Activated T-cell treated with anti-CD3 and anti-CD28 coated beads, Interleukin-2, amount 50 U/mL, for 24 hours (primary cell): ENCODE measurements at places on chromosomes 6 and 20.

- no peak for DNase-seq
Measured at GRCh38 chr20:22667198-22667597, 82.8 kb upstream of the FOXA2 start.

DNA sequence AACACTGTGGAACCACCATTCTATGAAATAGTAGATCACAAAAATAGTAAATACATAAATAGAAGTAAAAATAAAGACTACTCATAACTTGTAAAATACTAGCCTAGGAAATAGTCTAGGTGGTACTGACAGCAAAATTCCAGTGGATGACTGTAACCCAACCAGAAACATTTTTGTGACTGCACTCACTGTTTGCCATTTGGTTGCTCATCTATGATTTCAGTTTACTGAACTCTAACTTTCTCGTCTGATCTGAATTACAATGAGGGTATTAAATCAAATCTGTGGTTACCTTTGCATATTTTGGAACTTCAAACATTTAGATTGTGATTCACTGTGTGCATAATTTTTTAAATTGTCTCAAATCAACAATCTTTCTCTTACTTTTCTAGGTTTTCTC, 151.1 kb downstream of the KHDC1L start:
- no peak for DNase-seq

- DNase-seq: no peak
Measured at GRCh38 chr6:45470131-45470738, 92.5 kb upstream of the SUPT3H start.

- no peak for DNase-seq
Measured at GRCh38 chr20:50279988-50280850, 89.6 kb downstream of the CEBPB start.

DNA sequence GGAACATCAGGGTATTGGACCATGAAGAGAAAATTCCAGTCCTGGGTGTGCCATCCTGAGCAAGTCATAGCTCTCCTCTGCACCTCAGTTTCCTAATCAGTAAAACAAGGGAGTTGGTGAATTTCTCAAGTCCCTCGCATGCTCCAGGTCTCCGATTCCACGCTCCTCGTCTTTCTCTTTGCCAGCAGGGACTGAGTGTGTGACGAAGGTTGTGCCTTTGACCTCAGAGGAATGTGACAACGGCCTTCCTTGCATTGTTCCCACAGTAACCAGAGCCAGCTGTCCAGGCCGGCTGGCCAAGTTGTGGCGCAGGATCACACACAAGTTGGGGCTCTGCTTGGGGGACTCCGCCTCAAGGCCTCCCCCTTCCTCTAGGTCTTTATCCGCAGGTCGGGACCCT, 217.3 kb downstream of the ATXN1 start:
- DNase-seq: no peak
